Dorsolateral prefrontal cortex (tissue), 122 donors: ENCODE measurements at places on chromosomes 7 and 10.

DNA sequence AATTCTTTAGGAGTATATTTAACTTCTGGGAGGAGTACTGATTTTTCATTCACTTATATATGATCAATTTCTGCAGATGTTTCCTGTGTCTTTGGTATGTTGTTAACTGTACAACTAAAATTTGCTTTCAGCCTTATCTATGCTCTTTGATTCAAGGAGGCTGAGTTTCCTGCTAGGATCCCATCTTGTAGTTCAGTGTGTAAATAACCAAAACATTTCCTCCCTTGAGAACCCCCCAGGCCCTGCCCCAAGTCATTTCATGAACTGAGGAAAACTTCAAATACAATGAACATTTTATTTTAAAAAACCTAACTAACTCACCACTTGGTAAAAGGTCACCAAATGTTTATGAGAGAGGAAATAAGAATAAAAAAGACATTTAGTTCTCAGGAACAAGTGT lies 55.5 kb downstream of the VWA2 start:
- DNase-seq = no peak

DNA sequence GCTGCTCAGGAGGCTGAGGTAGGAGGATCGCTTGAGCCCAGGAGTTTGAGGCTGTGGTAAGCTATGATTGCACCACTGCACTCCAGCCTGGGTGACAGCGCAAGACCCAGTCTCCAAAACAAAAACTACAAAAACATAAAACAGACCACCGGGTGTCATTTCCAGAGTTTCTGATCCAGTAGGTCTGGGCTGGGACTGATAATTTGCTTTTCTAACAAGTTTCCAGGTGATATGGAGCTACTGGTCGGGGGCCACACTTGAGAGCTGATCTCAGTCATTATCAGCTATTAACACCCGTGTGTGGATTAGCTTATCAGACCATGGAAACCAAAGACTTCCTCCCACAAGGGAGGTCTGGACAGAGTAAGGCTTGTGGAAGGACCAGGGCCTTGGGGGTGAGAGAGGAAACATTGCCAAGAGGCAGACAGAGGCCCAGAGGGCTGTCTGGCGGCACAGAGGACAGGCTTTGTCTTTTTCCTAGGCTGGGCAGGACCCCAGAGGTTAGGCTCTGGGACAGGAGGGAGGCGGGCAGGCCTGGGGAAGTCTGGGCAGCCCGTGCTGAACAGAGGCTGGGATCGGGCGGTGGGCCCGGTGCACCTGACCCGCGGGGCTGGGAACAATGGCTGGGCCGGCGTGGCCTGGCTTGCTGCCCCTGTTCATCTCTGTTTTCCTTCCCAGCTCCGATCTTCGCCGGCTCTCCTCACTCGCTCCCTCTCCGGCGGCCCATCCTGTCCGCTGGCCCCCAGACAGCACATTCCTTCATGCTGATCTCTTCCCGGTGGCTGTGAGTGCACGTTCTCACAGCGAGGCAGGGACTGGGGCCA lies 25.2 kb downstream of the TMEM270 start:
- DNase-seq = peak; percentile 58

GRCh38 chr7:11716185-11716584 lies 115.8 kb downstream of the THSD7A start:
- no peak for DNase-seq

DNA sequence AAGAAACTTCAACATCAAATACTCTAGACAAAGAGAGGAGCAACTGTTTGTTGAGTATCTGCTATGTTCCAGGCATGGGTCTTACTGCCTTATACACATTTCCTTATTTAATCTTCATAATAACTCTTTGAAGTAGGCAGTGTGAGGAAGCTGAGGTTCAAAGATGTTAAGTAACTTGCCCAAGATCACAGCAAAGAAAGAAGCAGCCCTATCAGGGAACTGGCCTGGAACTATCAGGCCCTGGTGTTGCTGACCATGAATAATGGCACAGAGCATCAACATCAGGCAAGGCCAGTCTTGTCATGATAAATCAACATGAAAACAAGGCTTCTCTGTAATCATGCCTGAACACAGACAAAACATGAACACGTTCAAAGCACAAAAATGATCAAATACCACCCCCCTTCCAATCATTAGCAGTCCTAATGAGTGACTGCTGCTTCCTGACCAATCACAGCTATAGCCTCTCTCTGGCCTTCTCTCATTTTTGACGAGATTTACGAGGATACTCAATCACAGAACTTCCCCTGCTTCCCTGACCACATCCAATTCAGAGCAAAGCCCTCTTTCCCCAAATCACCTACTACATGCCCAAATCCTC lies 2.3 kb downstream of the GSDME start:
- no peak for DNase-seq

DNA sequence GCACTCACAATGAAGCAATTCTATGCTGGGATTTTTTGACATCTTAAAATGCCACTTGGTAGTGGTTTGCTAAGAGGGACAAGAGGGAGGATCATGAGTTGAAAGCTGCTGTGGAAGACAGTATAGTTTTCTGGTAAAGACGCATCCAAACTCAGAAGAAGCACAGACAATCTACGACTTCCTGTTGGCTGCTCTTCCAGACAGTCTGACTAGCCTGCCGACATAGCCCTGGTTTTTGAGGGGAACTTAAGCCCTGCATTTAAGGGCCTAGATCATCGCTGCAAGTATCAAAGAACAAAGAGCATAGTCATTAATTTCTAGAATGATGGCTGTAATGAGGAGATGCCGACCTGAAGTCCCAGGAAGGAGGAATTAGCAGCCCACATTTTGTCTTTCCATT lies 99.9 kb upstream of the IKZF1 start:
- DNase-seq = no peak

DNA sequence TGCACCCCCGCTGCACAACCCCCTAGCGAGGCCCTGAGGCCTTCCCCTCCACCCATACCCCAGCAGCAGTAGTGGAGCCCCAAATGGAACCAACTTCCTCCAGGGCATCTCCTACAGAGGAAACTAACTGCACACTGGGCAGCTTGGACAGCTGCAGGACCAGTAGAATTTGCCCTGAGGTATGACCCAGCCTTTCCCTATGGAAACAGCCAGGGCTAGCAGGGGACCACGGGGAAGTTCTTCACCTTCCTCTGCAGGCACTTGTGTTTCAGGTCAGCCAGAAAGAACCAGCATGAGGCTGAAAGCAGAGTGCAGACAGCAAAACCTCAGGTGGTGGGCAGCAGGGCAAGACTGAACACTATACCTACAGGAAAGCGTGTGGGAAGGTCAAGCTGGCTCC lies 5.7 kb upstream of the EEPD1 start:
- DNase-seq = no peak

GRCh38 chr7:33649476-33650441 lies 255.6 kb upstream of the BMPER start:
- DNase-seq = no peak

GRCh38 chr7:51082096-51082840 lies 234.3 kb downstream of the COBL start:
- DNase-seq = no peak

DNA sequence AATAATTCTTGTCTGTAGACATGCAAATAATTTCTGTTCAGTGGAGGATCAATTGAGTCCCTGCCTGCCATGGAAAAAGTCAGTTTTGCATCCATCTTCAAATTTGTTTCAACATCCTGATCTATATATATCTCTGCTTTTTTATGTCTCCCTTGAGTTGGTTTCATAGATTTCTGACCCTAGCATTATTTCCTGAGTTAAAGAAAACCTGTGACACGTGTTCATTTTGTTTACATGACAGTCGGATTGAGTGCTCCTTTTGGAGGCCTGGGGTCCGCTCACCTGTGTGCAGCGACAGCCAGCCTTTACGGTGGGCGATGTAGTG lies 674 bp downstream of the MRPS24 start:
- DNase-seq = no peak

GRCh38 chr7:79284211-79284610 lies 169.3 kb downstream of the MAGI2 start:
- no peak for DNase-seq

DNA sequence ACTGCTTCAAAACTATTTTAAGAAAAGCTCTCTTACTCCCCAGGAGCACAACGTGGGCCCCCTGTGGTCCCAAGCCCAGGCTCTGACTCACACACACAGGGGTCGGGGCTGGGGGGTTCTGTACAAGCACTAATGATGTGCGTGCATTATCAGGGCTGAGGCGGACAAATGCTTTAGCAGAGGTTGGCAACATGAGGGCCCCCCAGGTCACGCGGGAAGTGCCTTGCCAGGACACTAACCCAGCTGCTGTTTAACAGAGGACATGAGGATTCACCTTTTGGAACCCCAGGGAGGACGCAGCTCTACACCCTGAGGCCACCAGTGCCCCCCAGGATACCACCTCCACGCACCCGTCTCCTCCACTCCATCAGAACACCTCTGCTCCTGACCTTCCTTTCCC lies 342.8 kb downstream of the DNAJB6 start:
- no peak for DNase-seq

DNA sequence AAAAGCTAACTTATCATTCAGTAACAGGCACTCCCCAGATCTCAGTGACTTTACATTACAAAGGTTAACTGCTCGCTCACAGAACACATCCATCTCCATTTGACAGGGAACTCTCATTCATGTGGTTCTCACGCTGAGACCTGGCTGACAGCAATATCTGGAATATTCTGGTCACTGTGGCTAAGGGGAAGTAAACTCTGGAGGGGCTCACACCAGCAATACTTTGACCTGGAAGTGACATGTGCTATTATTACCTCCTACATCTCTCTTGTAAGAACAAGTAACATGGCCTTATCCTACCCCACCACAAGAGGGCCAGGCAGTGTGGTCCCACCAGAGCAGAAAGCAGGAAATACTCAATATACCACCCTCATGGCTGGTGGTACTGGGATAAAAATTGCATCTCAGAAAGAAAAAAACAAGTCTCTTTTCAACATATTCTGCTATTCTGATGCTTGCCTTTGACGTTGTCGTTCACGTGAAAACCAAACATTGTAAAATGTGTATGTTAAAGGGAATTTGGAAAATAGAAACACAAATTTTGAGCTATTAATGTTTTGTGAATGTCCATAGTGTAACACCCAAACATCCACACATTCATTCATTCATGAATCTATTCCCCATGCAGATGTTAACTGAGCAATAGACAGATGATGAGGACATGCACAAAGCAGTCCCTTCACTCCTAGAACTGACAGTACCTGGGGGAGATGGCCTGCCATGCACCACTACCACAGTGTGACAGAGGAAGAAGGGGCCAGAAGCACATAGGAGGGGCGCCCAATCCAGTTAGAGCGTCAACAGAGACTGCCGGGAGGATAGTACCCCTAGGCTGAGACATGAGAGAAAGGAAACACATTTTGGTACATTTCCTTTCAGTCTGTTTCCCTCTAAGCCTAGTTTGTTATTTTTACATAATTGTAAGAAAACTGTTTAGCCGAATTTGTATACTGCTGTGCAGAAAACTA lies 166.0 kb upstream of the SP4 start:
- DNase-seq = no peak

- no peak for DNase-seq
These were observed 552 bp upstream of the ZNF365 start for GRCh38 chr10:62373639-62373994.

GRCh38 chr7:15507171-15507570 lies 54.6 kb downstream of the AGMO start:
- no peak for DNase-seq

DNA sequence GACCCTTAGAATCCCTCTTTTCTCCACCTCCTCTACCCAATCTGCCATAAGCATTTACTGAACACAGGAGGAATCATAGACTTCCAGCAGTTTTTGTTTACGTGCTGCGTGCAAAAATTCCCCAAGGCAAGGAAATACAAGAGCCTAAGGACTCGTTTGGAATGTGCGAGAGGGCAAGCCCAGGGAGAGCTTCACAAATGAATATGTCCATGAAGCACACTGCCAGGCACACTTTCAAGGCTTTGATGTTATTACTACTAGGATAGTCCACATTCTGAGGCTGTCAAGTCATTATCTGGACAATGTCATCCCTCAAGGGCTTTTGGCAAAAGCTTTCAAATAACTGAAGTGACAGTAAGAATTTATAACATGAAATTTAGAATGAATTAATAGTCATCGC lies 214.7 kb upstream of the TBX20 start:
- DNase-seq = no peak

- DNase-seq = no peak
These were observed 654.1 kb downstream of the NRG3 start for GRCh38 chr10:82529062-82529461.

DNA sequence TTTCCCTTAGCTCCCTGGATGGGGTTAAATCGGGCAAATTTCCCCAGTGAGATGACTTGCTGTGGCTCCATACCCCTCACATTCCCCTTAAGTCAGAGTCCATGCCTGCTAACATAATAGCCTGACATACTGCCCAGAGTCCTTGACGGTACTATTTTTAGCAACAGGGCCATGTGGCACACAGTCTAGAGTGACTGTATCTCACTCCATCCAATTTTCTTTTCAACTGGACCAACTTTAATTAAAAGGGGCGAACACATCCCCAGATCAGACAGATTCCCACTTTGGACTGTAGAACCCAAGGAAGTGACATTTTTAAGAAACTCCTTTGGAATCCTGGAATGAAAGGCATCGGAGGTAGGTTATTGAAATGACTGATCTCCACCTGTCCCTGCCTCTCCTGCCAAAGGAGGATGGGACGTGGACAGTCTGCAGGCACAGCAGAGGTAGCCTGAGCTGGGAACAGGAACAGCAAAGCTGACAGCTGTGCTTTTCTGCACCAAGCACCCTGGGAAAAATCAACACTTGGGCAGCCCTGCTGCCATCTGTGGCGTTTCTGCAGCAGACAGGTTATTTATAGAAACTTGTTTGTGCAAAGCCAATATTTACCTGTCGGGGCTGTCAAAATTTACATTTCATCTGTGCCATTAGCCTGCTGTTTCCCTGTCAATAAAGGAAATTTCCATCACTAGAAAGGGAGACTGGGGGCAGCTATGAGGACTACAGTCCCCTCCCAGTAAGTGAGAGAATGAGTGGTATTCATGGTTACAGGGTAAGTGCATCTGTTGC lies 221.5 kb upstream of the AOAH start:
- peak; percentile 77 for DNase-seq

GRCh38 chr7:134553976-134554375 lies 5.1 kb downstream of the AKR1B15 start:
- no peak for DNase-seq

DNA sequence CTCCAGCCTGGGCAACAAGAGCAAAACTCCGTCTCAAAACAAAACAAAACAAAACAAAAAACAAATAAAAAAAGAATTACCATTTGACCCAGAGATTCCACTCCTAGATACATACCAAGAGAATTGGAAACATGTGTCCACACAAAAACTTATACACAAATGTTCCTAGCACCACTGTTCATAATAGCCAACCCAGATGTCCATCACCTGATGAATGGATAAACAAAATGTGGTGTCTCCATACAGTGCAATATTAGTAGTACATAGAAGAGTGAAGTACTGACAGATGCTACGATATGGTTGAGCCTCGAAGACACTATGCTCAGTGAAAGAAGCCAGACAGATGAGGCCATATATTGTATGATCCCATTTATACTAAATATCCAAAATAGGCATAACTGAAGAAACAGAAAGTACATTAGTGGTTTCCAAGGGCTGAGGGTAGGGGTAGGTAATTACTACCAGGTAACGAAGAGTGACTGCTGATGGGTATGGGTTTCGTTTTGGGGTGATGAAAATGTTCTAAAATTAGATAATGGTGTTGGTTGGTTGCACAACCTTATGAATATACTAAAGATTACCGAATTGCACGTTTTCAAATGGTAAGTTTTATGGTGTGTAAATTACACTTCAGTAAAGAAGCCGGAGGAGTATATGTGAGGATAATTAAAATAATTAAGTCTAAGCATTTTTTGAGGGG lies 20.0 kb downstream of the MYO1G start:
- DNase-seq = no peak

- no peak for DNase-seq
These were observed 65.8 kb downstream of the PIP4K2A start for GRCh38 chr10:22648547-22648961.

- DNase-seq = no peak
These were observed 71.7 kb upstream of the TPK1 start for GRCh38 chr7:144907577-144907976.
